Neuronal stem cell (in vitro differentiated cells): ENCODE measurements at places on chromosomes 3 and 15.
A peak's percentile ranks its signal among the peaks of the same experiment; 100 is the strongest.

- peak; percentile 84 for DNase-seq
Observed at GRCh38 chr3:10945683-10946287, 46.8 kb upstream of the SLC6A1 start.

DNA sequence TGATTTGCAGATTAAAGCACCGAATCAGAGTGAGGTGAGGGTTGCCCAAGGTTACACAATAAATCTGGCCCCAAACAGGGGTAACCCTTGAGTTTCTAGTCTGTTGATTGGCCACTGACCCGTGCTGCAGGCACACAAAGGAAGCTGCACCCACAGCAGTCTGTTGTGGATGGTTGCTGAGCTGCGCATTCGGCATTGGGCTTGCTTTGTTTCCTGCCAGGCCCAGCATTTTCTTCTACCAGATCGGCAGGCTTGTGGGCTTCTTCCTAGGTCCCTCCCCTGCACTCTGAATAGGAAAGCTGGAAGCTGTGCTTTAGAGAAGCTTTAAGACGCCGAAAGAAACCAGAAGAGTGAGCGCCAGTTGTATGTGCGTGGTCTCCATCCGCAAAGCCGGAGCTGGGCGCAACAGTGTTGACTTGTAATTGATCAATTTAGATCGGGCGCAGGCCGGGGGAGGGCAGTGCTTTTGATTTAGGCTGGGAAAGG lies 12.1 kb downstream of the B3GNT5 start:
- no peak for DNase-seq

- no peak for DNase-seq
Observed at GRCh38 chr15:96359616-96360521, 29.4 kb downstream of the NR2F2 start.

- no peak for DNase-seq
Observed at GRCh38 chr15:74040109-74040850, 42.1 kb downstream of the GOLGA6A start.

DNA sequence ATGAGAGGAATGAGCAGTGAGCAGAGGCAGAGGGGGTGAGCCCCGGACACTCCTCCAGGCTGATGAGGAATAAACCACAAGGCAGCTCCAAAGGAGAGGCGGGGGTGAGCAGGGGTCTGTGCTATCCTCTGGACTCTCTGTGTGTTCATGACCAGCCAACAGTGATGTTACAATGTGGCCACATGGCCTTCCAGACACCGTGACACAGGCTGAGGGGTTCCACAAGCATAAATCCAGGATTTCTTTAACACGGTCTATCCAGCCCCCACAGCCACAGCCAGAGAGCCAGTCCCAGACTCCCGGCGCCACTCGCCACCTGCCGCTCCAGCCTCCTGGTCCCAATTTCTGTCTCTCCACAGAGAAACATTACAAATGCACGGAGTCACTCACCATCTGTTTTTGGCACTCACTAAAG lies 24.4 kb downstream of the XXYLT1 start:
- no peak for DNase-seq

GRCh38 chr3:16084887-16085286 lies 89.6 kb upstream of the GALNT15 start:
- DNase-seq = no peak

DNA sequence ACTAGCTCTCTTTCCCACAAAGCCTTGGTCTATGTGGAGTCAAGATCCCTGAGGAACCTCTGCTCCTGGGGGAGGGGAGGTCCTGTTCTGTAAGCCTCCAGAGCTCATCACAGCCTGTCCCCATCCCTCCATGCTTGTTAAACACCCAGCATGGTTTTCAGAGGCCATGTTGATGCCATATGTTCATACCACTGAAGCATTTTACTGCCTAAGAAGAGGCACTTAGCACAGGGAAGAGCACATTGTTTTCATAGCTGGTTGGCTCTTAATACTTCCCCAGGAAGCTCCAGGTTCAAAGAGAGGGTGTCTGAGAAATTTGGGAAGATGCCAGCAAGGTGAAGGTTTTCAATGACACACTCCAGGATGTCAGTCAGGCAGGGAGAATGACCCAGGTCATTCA lies 25.6 kb downstream of the CPNE4 start:
- DNase-seq = no peak

- DNase-seq = no peak
Observed at GRCh38 chr3:123327956-123328850, 120.7 kb downstream of the ADCY5 start.

- DNase-seq = no peak
Observed at GRCh38 chr3:95899911-95900310, 914.5 kb upstream of the EPHA6 start.

GRCh38 chr3:78798266-78798832 lies 969.4 kb downstream of the ROBO1 start:
- DNase-seq = no peak
